NAMALWA (cell line): ENCODE measurements at places on chromosomes 3 and 15.
A peak's percentile ranks its signal among the peaks of the same experiment; 100 is the strongest.

DNA sequence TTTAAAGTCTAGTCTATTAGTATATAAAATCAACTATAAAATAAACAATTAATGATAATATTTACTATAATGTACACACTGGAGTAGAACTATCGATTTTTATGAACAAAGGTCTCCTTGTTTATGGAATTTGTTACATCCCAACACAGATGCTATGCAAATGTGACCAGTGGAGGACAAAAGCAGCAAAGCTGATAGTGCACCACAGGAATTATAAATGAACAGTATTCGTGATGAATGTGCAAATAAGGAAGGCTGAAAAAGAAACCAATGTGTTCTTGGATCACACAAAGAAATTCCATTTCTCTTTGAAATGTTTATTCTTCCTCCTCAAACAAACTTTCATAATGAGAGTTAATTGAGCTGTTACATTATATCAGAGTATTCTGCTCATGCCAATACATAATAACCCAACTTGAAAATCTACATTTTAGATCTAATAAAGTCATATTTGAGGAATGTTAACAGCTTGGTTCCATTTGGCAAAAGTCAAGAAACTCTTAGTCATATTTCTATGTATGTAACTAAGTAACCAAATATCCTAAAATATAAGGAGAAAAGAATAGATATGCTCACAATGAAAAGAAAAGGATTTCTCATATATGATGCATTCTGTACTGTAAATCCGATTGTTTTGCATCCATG lies 79.3 kb downstream of the NEK10 start:
- no peak for DNase-seq

DNA sequence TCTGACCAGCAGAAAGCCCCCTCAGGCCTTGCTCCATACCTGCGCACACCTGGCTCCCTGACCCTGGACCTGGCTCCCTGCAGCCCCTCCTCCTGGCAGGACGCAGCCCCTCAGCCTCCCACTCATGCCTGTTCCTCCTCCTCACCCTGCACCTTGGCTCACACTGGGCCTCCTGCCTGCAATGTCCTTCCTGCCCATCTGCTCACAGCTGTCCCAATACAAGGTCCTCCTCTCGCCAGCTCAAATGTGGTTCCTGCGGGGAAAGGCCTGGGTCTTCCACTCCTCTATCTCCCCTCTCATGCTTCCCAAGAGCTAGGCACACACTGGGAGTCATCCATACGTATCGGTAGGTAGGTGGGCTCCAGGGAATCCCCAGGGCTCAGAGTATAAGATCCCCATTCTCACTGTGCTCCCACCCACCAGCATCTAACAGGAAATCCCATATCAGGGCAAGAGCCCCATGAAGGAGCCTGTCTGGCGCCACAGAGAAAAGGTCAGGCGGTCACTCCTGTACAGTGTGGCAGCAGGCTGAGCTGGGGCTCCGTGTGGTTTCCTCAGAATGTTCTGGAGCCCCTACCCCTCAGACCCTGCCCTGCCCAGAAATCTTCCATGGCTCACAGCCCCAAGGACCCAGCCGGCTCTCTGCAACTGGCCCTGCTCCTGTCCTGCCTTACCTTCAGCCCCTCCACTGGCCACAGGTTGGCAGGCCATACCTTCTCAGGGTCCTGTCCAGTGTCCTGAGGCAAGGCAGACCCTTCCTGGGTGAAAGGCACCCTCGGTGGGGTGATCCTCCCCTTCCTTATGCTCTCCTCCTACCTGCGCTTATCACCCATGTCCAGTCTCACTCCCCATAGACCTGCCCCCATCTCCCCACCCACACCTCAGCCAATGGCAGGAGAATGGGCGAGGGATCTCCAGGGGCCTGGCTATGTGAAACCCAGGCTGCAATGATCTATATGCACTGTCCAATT lies 10.9 kb downstream of the PLCD1 start:
- no peak for DNase-seq

DNA sequence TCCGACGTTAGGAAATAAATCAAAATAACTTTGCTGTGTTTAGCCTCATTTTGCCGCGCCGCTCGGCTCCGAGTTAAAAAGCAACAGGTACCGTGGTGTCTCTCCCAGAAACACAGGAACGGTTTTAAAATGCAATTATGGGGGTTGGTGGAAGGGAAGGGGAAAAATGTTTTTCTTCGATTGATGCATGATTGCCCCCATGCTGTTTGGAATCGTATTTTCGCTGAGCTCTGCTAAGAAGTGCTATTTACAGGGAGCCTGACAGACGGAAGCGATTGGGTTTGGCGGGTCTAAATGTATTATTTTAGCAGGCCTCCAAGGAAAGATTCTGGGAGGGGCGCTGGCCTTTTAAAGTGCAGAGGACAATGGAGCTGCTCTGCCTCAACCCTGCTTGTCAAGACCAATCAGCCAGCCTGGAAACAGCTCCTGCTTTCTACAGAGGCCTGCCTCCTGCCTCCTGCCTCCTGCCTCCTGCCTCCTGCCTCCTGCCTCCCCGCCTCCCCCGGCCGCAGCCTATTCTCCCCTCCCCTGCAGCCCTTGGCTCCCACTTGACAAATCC lies 156.7 kb upstream of the TLE3 start:
- DNase-seq = no peak

- no peak for DNase-seq
Observed at GRCh38 chr15:66780172-66780972, 78.3 kb downstream of the SMAD6 start.

GRCh38 chr3:23913873-23914743 lies 2.7 kb downstream of the NKIRAS1 start:
- DNase-seq = no peak

- DNase-seq = peak; percentile 25
Observed at GRCh38 chr15:69718916-69719315, 266.3 kb downstream of the RPLP1 start.

- DNase-seq = no peak
Observed at GRCh38 chr15:68608206-68608843, 29.5 kb downstream of the CORO2B start.

GRCh38 chr15:70151003-70151402 lies 53.3 kb upstream of the TLE3 start:
- DNase-seq = no peak

GRCh38 chr15:77352887-77353286 lies 67.0 kb downstream of the PEAK1 start:
- DNase-seq = no peak

DNA sequence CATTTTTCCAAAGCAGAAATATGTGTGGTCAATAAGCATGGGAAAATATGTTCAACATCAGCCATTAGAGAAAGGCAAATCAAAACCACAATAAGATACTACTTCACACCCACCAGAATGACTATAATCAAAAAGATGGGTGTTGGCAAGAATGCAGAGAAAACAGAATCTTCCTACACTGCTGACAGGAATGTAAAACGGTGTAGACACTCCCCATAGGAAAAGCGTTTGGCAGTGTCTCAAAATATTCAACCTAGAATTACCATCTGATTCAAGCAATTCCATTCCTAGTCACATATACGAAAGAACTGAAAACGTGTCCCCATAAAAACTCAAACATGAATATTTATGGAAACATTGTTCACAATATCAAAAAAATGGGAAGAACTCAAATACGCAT lies 123.3 kb downstream of the ADAMTS17 start:
- DNase-seq = no peak

DNA sequence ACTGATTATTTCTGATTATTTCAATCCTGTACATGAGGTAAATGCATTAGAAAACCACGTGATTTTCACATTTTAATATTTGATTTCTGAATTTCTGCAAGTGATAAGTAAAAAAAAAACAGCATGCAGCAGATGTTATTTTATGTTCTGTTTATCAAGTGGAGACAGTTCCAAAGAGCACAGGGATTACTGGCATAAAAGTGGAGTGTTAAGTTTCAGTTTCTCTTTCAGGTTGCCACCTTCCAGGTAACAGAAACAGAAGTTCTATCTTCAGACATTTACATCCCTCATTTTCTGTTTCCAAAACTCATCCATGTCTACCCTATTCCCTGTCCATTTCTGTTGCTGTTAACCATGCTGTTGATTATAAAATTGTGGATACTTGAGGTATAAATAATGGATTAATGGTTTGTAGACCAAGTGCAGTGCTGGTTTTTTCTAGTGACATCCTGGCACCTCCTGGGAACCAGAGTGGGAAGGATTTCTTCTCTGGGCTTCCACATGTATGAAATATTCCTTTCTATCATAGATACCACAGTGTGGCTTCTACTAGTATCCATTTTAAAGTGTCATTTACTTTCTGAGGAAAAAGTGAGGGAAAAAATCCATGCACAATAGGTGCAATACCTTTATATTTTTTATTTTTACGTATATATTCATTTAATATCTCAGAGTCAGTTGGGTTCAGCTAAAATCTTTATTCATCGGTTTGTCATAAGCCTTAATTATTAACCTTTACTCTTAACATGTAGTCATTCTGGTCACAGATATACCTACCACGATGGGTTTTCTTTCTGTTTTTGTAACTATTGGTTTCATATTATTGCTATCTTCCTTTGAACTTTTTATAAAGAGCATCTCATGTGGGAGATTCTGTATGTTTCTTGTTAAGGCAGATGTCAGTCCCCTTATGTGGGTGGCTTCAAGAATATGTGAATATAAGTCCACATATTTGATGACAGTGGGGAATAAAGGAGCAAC lies 1010.0 kb downstream of the SQOR start:
- no peak for DNase-seq

GRCh38 chr3:58183221-58183620 lies 27.6 kb downstream of the DNASE1L3 start:
- DNase-seq = no peak

- DNase-seq = no peak
Observed at GRCh38 chr3:76643623-76644304, 396.1 kb upstream of the ROBO2 start.

DNA sequence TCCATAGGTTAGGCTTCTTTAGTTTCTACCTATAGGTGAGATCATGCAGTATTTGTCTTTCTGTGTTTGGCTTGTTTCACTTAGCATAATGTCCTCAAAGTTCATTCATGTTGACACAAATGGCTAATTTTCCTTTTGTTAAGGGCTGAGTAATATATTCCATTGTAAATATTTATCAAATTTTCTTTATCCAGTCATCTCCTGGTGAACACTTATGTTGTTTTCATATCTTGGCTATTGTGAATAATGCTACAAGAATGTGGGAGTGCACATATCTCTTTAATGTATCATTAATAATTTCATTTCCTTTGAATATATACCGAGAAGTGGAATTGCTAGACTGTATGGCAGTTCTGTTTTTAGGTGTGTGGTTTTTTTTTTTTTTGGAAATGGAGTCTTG lies 250.9 kb upstream of the SEMA6D start:
- DNase-seq = no peak

DNA sequence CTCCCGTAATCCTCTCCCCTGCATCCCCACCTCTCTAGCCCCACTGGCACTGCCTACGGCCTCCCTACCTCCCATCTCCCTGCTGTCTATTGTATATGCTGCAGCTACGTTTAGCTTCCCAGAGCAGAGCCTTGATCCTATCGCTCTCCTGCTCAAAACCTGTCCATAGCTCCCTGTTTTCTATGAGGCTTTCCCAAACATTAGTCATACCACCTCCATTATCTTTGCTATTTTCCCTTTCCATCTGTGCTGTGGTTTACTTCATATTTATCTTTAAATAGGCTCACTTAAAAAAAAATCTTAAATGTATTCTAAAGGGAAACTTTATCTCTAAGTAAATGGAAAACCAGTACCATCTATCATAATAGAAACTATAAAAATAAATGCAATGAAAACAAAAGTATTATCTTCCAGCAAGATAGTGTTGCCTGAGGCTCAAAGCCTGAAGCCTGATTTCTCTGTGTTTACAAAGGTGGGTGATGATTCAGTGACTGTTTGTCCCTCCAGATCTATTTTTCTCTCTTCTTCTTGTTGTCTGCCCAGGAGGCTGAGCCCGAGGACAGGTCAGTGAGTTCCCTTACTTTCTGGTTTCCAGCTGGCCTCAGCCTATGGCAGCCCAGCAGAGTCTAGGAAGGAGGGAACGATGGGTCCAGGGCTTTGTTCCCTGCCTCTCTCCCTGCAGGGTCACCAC lies 397.1 kb upstream of the CFAP20DC start:
- no peak for DNase-seq

- no peak for DNase-seq
Observed at GRCh38 chr15:51448622-51449399, 107.4 kb downstream of the GLDN start.

- no peak for DNase-seq
Observed at GRCh38 chr3:40690749-40691451, 166.1 kb downstream of the ZNF621 start.

GRCh38 chr15:67120839-67121643 lies 55.6 kb downstream of the SMAD3 start:
- peak; percentile 69 for DNase-seq

- no peak for DNase-seq
Observed at GRCh38 chr3:151101270-151101969, 16.0 kb downstream of the MED12L start.

- no peak for DNase-seq
Observed at GRCh38 chr3:196140224-196140623, 58.3 kb upstream of the TFRC start.

- no peak for DNase-seq
Observed at GRCh38 chr3:128273109-128273840, 120.0 kb downstream of the EEFSEC start.

DNA sequence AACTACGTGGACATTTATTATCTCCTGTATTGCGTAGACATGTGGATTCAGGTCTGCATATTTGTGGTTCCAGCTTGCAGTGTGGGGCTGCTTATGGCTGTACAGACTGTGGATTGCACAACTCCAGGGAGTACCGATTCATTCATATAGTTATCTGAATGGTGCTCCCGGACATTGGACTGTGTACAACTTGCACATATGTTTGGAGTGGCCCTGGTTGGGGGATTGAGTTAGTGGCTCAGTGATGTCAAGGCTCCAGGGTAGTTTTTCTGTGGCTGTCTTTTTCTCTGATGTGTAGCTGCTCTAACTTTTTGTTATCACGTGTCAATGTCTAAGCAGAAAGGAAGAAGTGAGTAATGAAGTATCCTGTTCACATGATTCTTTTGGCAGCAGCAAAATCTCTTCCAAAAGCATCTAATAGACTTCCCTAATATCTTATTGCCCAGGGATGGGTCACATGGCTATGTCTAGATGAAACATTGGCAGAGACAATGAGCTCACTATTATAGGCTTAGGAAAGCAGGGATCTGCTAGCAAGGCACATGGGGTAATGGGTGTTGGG lies 15.8 kb downstream of the ST3GAL6 start:
- no peak for DNase-seq

GRCh38 chr15:83435202-83435601 lies 11.9 kb upstream of the SH3GL3 start:
- DNase-seq = no peak

- no peak for DNase-seq
Observed at GRCh38 chr15:83462953-83463433, 15.9 kb downstream of the SH3GL3 start.
